ENCODE measurements at places on chromosomes 1 and 21.

DNA sequence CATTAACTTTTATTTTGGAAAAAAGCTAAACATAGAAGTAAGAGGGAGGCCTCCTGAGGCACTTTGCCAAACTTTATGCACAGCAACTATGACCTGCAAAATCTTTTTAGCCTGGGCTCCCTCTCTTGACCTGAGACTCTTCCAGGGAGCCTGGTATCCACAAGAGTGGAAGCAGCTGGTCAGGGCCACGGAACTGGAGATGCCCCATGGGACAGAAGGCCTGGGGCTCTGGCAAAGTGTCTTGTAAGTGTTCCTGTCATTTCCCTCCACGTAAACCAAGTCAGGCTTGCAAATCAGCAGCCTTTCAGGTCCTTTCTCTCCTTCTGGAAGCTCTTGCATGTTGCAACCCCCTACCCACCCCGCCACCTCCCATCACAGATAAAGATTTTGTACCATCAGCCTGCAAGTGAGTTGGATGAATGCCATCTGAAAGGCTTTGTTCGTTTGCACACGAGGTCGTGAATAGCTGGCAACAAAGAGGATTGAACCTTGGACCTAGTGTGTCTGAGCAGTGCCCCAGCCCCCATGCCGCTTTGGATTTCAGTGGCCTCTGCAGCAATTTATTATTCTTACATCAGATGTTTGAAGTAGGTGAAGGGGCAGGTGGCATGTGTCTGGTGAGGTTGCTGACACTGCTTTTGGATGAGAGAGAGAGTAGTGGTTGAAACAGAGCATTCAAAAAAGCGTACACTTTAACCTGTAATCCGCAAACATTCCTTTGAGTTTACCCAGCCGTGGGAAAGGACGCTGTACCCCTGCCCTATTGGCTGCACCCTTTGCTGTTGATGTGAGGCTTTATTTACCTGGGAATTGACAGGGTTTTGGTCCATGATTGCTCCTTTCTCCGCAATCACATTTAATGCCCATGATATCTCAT is 91.6 kb downstream of the GALNT2 start:
- DNase-seq: no peak

DNA sequence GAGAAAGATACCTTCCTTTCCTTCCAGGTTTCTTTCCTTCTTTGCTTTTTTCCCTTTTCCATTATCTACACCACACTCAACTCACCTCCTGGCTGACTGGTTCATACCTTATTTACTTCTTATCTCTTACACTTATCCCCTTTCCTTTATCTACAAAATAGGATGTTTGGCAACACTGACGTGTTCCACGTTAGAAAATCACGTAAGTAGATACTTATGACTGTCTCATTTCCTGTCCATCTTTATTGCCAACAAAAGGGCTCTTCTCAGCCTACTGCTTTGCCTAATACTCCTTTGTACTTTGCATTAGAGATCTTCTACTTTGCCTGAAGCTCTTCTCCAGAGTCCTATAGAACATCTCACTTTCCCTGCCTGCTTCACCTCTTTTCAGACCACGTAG is 25.1 kb downstream of the SYNJ1 start:
- DNase-seq: no peak

GRCh38 chr1:143680304-143680703 is 291.5 kb downstream of the FAM72C start:
- no peak for DNase-seq

- DNase-seq: no peak
Measured at GRCh38 chr1:9235096-9235459, 504 bp downstream of the H6PD start.

DNA sequence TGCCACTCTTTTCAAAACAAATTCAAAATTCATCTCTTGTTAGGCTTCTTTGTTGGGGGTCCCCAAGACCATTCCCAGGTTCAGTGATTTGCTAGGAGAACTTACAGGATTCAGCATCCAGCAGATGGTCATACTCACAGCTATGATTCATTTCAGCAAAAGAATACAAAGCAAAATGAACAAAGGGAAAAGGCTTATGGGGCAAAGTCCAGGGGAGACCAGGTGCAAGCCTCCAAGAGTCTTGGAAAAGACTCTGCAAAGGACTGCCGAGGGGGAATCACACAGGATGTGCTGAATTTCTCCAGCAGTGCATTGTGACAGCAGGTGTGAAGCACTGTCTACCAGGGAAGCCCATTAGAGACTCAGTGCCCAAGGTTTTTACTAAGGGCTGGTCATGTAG is 7.3 kb downstream of the TRAF5 start:
- DNase-seq: no peak

DNA sequence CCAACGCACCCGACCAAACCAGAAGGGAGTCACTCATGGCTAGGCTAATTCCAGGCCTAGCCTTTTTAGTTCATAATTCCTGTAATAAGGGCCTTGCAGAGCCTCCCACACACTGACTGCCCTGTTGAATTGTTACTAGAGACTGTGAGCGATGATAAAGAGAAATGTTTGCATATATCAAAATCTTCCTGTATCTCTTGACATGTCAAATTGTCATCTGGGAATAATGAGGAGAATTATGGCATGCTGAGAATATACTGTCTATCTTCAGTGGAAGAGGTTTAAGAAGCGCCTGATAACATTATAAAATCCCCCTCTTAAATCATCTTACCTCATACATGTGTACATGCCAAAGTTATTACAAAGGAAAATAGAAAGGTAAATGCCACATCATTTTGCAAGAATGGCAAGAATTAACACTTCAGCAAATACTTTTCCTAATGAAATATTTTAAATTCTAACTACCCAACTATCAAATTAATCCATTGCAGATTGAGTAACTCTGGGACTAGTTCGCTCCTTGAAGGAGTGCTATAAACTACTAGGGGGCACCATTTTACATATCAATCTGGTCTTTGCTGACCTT is 144.1 kb downstream of the CENPF start:
- no peak for DNase-seq

- no peak for DNase-seq
Measured at GRCh38 chr1:93638981-93639380, 42.7 kb downstream of the BCAR3 start.

DNA sequence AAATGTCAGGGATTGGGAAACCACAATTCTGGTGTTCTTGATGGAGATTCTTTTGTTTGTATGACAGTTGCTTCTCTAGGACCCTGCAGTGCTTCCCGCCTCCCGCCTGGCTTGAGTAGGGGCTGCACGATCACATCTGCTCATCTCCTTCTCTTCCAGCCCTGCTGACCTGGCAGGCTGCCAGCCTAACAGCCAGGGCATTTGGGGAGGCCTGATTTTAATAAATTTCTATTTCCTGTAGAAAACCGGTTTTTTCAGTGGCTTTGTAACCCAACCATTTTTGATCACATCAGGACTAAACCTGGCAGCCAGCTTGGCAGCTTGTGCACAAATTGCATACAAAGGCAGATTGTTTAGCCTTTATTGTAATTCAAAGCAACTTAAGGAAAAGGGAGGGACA is 78.9 kb downstream of the UBE2U start:
- no peak for DNase-seq

DNA sequence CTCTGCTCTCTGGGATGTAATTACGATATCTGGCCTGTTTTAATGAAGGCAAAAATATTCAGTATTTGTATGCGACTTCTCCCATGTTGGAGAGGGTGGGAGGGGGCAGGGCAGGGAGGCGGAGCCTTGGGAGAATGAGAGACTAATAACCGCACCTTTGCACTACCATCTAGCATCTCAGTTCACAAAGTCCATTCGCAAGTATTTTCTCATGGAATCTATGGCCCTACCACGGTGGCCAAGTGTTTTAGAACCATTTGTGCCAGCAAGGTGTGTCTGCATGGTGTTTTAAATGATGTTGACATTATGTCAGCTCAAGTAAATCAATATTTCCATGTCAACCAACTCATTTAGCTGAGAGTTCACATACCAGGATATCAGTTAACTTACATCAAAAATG is 14.3 kb upstream of the BLACAT1 start:
- no peak for DNase-seq

- no peak for DNase-seq
Measured at GRCh38 chr1:212556822-212557549, 51.6 kb upstream of the ATF3 start.

- DNase-seq: no peak
Measured at GRCh38 chr1:45802343-45803298, 791 bp upstream of the MAST2 start.

GRCh38 chr1:201408834-201409200 is 9.7 kb upstream of the LAD1 start:
- no peak for DNase-seq

DNA sequence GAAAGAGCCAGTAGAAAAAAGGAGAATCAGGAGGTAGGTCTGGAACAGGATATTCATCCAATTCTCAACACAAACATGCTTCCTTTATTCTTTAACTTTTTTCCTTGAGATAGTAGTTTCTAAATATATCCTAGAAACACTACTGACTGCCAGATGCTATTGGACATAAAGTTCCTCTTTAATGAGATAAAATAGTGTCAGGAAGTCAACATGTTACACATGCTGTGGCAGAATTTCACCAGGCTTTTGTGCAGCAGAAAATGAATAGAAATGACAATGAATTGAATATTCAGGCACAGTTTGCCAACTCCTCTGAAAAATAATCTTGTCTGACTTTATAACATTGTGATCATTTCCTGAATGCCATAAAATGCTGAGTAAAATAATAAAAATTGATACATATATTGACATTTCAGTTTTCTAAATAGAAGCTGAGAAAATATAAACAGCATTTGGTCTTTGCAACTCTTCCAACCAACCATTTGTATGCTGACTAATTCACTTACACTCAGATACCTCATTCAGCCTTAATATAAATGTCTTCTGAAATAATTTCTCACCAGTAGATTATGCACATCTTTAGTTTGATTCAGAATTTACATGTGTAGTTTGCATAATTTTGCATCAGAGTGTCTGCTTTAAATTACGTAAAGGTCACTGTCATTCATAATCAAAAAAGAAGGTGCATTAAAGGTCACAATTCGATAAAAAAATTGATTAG is 486.1 kb upstream of the ADGRL2 start:
- DNase-seq: no peak

DNA sequence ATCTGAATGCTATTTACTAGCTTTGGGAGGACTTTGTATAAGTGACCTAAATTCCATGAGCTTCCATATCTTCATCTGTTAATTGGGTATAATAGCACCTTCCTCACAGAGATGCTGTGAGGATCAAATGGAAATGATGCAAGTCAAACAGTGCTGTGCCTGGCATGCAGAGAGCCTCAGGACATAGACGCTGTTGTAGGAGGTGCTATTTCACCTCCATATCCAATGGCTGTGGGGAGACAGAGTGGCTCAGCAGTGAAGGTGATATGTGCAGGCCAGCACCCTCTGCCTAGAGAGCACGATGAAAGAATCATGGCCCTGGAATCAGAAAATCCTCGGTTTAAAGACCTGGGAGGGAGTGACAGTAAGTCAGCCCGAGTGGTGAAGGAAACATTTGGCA is 16.0 kb upstream of the C1orf21 start:
- DNase-seq: no peak

DNA sequence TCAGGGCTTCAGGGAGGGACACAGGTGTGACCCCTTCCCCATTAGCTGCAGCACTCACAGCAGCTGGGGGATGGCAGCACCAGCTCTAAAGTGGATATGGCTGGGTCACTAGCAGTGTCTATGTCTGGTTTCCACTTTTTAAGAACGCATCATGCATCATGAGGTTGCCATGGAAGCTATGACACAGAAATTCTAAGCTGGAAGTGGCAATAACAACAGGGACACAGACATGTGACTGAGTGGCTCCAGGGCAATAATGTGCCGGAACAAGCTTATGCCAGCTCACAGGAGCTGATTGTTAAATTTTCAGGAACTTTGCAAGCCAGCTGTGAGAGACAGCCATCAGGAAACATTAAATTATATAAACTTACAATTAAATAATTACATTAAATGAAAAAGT is 51.2 kb upstream of the NFASC start:
- DNase-seq: no peak

DNA sequence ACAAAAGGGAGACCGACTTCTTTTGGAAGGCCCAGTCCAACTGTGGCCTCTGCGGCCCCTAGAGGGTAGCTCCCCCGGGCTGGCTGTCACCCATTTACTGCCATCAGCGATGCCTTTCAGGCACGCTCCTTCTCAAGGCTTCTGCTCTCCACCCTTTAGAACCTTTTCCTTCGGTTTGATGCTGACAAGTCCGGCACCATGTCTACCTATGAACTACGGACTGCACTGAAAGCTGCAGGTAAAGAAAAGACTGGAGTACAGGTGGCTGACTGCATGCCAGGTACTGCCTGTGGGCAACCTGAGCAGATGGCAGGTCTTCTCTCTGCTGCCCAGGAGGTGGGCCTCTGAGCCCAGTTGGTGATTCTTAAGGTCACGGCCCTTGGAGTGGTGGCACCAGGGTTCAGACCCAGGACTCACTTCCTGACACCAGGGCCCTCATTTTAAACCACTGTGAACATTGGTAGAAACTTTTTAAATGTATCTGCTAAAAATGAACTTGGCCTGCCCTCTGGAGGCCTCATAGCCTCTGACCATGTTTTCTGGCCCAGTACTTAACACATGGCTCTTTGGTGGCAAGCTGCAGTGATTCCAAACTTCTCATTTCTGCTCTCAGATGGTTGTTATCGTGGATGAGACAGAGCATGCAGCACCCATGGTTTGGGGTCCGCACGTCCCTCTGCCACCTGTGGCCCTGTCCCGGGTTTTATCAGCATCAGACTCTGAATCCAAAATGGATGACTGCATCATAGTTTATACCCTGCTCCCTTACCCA is 45.7 kb downstream of the CAPN9 start:
- DNase-seq: no peak

DNA sequence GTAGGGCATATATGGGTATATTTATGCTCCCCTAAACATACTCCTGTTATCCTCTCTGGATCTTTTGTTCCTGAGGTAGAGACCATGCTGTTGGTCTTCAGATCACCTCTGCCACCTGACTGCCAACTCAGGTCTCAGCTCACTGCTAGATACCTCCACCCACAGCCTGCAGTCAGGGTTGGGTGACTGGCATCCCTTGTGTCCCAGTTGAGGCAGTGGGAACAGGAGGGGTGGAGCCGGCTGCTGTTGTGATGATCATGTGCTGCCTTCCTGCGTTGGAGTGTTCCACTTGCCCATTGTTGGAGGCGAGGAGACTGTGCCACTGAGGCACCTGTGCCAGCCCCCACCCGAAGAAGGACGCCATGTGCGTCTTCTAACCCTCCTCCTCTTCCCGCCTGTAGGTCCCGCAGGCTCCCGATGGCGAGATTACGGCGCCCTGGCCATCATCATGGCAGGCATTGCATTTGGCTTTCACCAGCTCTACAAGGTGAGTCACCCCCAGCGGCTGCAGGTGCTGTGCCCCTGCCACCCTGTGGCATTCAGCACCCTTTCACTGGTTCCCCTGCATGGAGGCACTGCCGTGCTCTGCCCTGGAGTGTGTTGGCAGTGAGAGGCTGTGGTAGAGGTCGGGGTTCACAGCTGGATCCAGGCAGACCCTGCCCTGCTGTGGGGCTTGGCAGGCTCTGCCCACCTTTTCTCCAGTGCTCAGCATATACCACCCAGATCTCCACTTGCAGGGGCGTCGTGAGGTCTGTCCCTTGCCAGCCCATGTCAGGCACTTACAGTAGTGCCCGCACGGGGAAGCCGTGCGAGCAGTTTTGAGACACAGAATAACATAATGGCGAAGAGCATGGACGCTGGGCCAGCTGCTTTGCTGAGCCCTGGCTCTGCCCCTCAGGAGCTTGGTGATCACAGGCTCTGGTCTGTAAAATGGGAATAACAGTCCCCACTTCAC is 143.5 kb downstream of the PEX14 start:
- DNase-seq: no peak

- DNase-seq: no peak
Measured at GRCh38 chr1:20480951-20481617, 4.9 kb downstream of the CAMK2N1 start.

- no peak for DNase-seq
Measured at GRCh38 chr1:151537112-151537511, 3.0 kb upstream of the TUFT1 start.

- DNase-seq: no peak
Measured at GRCh38 chr1:221164951-221165838, 286.0 kb downstream of the HLX start.

All from hippocampal formation (tissue), 2 donors.